ENCODE measurements at places on chromosomes 1 and 21. TPM values are rescaled to one million over a fixed set of nuclear protein-coding genes. Genes with fewer than 3 reads are reported as not detected.

Gene MAP1LC3C
- not detected for total RNA-seq

- no peak for DNase-seq
These were observed 1.6 kb upstream of the TAF12 start for GRCh38 chr1:28644494-28644893.

Gene PCBP3
- total RNA-seq: 5.5 TPM

GRCh38 chr1:191457889-191458288 lies 700.4 kb upstream of the RGS18 start:
- no peak for DNase-seq

- peak; percentile 81 for DNase-seq
These were observed 18.5 kb upstream of the SAMD11 start for GRCh38 chr1:905071-905749.

Gene CDC20
- 3.4 TPM for total RNA-seq

Gene SLAMF9
- not detected for total RNA-seq

GRCh38 chr21:43025636-43026180 lies 49.9 kb downstream of the CBS start:
- DNase-seq: no peak

DNA sequence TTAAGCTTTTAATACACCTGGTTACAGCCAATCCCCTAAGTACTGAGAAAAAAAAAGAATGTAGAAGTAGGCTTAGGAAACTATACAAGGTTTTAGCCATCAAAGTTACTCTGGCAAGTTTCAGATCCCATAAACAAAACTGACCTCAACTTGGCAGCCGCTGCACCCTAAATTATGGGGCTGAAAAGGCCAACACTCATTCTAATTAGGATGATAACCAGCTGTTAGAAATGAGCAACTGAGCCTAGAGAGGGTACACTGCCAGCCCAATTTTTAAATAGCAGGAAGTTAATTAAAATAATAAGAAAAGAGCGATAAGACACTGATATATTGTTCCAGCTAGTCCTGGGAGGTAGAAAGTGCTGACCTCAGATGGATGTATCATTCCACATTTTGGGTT lies 105.7 kb upstream of the VAV3 start:
- DNase-seq: no peak

Gene SLC35A3
- total RNA-seq: 23.5 TPM

Gene CFHR5
- not detected for total RNA-seq

Gene KIF21B
- total RNA-seq: 0.28 TPM

GRCh38 chr1:17440074-17440826 lies 773 bp upstream of the RCC2 start:
- DNase-seq: no peak

DNA sequence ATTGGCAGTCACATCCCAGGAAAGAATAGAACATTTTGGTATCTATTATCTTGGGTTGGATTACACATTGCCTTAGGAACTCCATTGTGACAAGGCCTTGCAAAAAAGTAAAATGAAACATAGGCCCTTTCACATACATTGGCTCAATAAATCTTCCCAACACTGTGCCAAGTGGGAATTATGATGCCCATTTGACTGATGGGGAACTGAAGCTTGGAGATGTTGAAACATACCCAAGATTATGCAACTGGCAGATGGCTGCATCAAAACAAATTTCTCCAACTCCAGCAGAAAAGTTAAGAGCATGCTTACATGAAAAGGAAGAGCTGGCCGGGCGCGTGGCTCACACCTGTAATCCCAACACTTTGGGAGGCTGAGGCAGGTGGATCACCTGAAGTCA lies 26.9 kb downstream of the PLEKHO1 start:
- no peak for DNase-seq

DNA sequence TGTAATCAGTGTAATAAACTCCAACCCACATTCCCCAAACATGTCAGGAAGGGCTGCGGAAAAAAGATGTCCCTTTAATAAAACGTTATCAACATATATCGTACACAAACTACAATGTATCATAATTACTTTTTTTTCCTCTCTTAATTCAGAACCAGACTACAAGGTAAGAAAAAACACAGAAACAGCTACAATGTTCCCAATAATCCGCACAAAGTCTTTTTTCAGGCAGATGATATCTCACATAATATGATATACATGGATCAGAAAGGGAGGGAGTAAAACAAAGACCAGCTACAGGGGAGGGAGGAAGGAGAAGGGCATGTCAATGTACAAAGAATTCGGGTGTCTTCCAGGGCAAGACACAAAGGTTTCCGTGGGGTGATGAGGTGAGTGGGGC lies 25.4 kb downstream of the MRPL37 start:
- no peak for DNase-seq

DNA sequence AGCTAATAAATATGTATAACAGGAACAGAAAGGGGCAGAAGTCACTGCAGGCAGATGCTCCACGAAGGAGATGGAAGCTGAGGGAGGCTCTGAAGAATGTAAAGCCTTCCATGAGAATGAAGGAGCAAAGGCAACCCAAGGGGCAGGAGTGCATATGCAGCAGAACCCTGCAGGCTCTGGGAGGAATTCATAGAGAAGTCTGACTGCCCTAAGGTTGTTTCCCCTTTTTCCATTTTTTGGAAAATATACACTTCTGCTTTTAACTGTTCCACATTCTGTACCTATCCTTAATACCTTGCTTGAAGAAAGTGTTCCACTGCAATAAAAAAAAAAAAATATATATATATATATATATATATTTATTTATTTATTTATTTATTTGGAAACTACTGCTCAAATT lies 69.6 kb downstream of the CD34 start:
- no peak for DNase-seq

Gene RHD
- total RNA-seq: not detected

GRCh38 chr1:224864006-224864405 lies 65.5 kb upstream of the DNAH14 start:
- no peak for DNase-seq

GRCh38 chr1:156859523-156860112 lies 701 bp upstream of the INSRR start:
- no peak for DNase-seq

Measured in sigmoid colon (tissue), 7 donors.